Left ventricle myocardium superior (tissue), 1 donor: ENCODE measurements at places on chromosomes 2 and 18. TPM values are rescaled to one million over a fixed set of nuclear protein-coding genes. Genes with fewer than 3 reads are reported as not detected.
A peak's percentile ranks its signal among the peaks of the same experiment; 100 is the strongest.

Gene IL18RAP
- 0.99 TPM for total RNA-seq

Gene LDLRAD4
- 26.0 TPM for total RNA-seq

Gene FHL2
- 1,772 TPM for total RNA-seq

Gene PLGLB1
- 2.7 TPM for total RNA-seq

Gene SNORC
- 1.3 TPM for total RNA-seq

Gene MPP4
- not detected for total RNA-seq

Gene RGPD8
- 7.8 TPM for total RNA-seq

Gene ABCB11
- total RNA-seq = 0.25 TPM

Gene MC5R
- total RNA-seq = not detected

DNA sequence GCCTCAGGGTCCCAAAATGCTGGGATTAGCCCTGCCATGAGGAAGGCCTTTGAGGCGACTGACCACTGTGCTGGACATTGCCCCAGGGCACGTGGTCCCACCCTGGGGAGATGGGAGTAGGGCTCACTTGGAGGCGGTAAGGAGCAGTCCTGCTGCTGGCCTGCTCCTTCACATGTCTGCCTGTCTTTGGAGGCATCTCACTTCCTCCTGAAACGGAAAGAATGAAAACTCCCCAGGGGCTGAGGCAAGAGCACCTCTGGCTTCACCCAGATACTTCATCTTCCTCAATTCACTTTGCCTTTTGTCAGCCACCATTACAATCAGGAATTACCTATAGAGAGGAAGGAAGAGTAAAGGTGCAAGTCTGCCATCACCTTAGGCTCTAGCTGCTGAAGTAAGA, 59.9 kb upstream of the GATA6 start:
- no peak for DNase-seq

GRCh38 chr2:182090486-182090885, 104.8 kb downstream of the PPP1R1C start:
- no peak for DNase-seq

DNA sequence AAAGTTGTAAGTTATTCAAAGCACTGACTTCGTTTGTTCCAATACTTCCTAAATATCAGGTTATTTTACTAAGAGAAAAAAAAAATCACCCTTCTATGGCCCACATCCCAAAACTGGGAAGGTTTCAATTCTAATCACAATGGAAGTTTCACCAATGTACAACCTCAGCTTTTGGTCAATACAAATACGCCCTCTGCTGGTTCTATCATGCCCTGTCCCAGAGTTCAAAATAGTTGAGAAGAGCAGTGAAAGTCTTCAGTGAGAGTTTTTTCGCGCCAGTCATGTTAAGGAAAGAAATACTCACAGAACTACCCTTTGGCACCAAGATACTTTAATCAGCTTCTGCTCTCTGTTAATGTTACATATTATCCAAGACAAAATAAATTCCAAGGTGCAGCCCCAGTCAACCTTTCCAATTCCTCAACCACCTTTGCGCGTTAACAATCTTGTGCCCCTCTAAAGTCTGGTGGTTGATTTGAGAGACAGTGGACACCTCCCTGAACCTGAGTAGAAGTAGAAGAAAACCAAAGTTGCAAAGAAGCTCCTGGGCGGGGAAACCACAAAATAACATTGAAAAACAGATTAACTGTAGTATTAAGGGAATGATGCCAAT, 59.9 kb downstream of the SUMO1 start:
- no peak for DNase-seq

GRCh38 chr2:109429567-109430328, 184.0 kb downstream of the SEPTIN10 start:
- no peak for DNase-seq

DNA sequence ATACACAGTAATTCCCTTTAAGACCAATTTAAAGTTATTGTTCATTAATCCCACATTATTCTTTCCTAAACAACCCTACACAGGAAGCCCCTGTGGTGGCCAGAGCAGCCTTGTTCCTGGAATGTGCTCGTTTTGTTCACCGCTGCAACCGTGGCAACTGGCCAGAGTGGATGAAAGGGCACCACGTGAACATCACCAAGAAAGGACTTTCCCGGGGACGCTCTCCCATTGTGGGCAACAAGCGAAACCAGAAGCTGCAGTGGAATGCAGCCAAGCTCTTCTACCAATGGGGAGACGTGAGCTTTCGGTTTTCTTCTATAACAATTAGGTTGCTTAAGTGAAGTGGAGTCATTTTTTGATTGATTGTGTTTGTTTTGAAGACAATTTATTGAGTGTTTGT, 101.0 kb downstream of the UNC80 start:
- DNase-seq = peak; percentile 31

DNA sequence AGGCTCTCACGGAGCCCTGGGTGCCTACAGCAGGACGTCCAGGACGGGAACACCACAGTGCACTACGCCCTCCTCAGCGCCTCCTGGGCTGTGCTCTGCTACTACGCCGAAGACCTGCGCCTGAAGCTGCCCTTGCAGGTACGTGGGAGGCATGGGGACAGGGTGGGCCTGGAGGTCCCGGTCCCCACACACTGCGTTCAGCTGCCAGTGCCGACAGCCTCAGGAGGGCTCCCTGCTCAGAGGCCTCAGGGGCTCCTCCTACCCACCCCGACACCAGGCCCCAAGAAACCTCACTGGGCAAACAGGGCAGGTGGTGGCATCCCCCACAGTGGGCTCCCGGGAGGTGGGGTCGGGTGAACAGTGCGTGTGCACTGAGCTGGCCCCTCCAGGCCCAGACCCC, 10.8 kb downstream of the ANO7 start:
- DNase-seq = no peak

- no peak for DNase-seq
Measured at GRCh38 chr18:49241852-49242251, 218.6 kb downstream of the DYM start.

DNA sequence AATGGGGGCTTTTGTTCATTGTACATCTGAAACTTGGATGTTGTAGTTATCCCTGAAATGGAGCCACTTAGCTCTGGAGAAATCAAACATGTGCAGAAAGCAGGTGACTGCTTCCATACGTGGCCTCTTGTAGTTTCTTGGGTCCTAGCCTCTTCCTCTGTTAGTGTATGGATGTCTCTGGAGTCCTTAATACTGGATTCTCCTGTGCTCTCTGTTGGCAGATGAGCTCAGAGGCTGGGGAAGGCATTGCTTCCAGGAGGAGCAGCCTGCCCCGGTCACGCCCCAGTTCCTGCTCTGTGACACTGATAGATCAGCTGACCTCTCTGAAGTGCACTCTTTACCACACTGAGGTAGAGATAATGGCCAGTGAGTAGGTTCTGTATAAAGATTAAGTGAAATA, 176.2 kb downstream of the LDLRAD4 start:
- DNase-seq = no peak

- DNase-seq = no peak
Measured at GRCh38 chr2:206982360-206982955, 43.1 kb downstream of the CPO start.

- DNase-seq = no peak
Measured at GRCh38 chr2:1714291-1715064, 29.8 kb downstream of the PXDN start.

- no peak for DNase-seq
Measured at GRCh38 chr2:126700677-126701076, 44.7 kb downstream of the GYPC start.

GRCh38 chr2:121993682-121994081, 238.2 kb downstream of the TSN start:
- DNase-seq = no peak

GRCh38 chr2:239459606-239460005, 58.8 kb upstream of the HDAC4 start:
- DNase-seq = no peak

DNA sequence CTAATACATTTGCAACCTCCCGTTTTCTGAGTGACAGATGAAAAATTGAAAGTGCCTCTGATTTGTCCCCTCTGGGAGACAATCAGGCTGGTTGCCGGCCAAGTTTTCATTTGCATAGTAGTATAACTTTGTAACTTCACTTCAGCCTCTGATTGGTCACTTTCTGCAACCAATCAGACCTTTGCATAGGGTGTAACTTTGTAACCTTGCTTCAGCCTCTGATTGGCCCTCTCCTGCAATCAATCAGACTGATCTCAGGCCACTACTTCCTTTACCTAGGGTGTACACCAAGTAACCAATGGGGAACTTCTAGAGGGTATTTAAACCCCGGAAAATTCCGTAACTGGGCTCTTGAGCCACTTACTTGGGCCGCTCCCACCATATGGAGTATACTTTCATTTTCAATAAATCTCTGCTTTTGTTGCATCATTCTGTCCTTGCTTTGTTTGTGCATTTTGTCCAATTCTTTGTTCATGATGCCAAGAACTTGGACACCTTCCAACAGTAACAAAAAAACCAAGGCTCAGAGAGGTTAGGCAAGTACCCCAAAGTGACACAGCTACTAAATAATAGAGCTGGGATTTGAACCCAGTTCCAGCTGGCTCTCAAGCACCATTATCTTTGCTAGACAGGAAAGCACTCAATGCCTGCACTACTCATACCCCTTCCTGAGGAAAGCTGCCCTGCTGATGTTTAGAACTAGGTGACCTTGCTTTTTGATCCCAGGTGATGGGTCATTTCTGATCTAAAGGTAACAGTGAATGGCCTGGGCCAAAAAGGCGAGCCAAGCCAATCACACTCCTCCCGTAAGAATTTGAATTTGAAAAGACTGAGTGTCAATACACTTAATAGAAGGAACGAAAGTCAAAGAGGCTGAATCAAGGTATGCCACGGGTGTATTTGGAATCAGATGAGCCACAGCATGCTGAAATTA, 10.9 kb upstream of the MYOM1 start:
- no peak for DNase-seq

GRCh38 chr2:96423291-96423690, 81.9 kb downstream of the NEURL3 start:
- DNase-seq = no peak

- no peak for DNase-seq
Measured at GRCh38 chr2:111896576-111896975, 1.8 kb upstream of the MERTK start.

DNA sequence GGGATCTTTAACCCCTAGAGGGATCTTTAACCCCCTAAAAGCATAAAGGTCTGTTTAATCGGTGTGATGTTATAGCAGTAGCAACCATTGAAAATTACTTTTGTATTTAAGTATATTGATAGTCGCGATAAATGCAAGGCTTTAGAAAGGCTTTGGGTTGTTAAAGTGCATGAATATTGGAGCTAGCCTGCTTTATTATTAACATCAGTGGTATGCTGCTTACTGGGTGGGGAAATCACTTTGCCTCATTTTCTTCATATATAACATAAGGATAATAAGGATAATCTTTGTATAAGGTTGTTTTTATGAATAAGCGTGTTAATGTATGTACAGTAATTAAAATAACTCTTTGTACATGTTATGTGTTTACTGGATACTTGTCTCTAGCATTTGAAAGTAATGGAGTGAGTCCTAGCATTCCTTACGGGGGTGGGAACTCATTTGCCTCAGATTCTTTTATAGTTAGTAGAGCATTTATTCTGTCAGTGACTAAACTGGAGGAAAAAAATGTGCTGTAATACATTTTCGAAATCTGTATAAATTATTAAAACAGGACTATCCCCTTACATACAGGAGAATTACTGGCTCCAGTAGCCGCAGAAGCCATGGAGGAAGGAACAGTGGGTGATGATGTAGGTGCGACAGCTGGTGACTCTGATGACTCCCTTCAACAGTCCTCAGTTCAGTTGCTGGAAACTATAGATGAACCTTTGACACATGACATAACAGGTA, 122.2 kb downstream of the BIRC6 start:
- DNase-seq = no peak
